Activated CD4-positive, alpha-beta T cell treated with anti-CD3 and anti-CD28 coated beads, Interleukin-2, amount 10 ng/mL, durations not matched to agents 7 days and 5 days (primary cell): ENCODE measurements at places on chromosomes 2 and 18. TPM values are rescaled to one million over a fixed set of nuclear protein-coding genes. Genes with fewer than 3 reads are reported as not detected.

GRCh38 chr2:240998706-240998994 is 232 bp downstream of the SNED1 start:
- no peak overlapping the region for H3K4me3 ChIP-seq
- H3K4me1 ChIP-seq = peaks cover 3% of the 10 kb centered on the region
- H3K27me3 ChIP-seq = peaks cover 20% of the 10 kb centered on the region
- H3K36me3 ChIP-seq = no peaks in the 10 kb centered on the region
- H3K27ac ChIP-seq = no peak overlapping the region

DNA sequence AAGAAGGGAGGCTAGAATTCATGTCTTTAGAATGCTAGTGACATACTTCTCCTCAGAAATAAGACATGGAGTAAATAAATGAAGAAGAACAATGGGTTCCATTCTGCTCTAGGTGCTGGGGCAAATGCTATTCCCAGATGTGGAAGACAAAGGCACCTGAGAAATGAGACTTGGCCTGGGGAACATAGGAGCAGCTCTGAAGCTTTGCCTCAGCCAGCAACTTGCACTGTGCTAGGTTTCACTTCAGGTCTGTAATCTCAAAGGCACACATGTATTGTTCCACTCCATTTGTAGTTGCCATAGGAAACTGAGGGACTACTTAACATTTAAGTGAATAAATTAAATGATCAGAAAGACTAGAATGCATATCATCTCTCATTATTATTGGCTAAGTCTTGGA is 538.9 kb upstream of the REG3G start:
- no peak overlapping the region for H3K27ac ChIP-seq
- H3K36me3 ChIP-seq = no peaks in the 10 kb centered on the region
- H3K27me3 ChIP-seq = no peaks in the 10 kb centered on the region
- DNase-seq = no peak
- no peaks in the 10 kb centered on the region for H3K4me1 ChIP-seq

- no peaks in the 10 kb centered on the region for H3K36me3 ChIP-seq
- no peak for DNase-seq
- peaks cover 2% of the 10 kb centered on the region for H3K4me1 ChIP-seq
- H3K4me3 ChIP-seq = no peak overlapping the region
- no peak overlapping the region for H3K27ac ChIP-seq
- peaks cover 22% of the 10 kb centered on the region for H3K27me3 ChIP-seq
Measured at GRCh38 chr2:69164061-69164778, 151.2 kb downstream of the ANTXR1 start.

GRCh38 chr2:124283096-124283495 is 258.0 kb downstream of the CNTNAP5 start:
- DNase-seq = no peak
- no peaks in the 10 kb centered on the region for H3K27me3 ChIP-seq
- no peak overlapping the region for H3K4me3 ChIP-seq
- no peaks in the 10 kb centered on the region for H3K4me1 ChIP-seq
- no peak overlapping the region for H3K27ac ChIP-seq

- no peaks in the 10 kb centered on the region for H3K4me1 ChIP-seq
- DNase-seq = no peak
- H3K4me3 ChIP-seq = no peak overlapping the region
Measured at GRCh38 chr2:211453311-211453887, 897.0 kb downstream of the CPS1 start.

- no peaks in the 10 kb centered on the region for H3K4me1 ChIP-seq
- no peak overlapping the region for H3K27ac ChIP-seq
- no peak for DNase-seq
- no peak overlapping the region for H3K4me3 ChIP-seq
Measured at GRCh38 chr18:78758496-78758895, 221.1 kb upstream of the SALL3 start.

DNA sequence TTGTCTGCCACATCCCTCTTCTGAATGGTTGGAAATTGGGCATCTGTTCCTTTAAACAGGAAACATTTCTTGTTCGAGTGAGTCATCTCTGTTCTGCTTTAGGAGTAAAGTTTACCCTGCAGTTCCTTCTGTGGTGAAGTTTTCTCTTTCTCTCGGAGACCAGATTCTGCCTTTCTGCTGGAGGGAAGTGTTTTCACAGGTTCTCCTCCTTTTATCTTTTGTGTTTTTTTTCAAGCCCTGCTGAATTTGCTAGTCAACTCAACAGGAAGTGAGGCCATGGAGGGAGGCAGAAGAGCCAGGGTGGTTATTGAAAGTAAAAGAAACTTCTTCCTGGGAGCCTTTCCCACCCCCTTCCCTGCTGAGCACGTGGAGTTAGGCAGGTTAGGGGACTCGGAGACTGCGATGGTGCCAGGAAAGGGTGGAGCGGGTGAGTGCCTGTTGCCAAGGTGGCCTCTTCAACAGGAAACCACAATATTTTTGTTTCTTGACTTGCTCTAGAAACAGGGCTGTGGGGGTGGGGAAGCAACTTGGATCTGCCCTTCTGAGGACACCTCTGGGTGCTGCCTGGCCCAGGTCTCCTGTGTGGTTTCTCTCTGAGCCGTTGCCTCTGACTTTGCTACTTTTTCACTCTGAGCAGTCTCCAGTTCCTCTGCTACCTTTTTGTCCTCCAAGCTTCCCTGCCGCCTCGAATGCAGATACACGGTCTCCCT is 2.2 kb upstream of the CASP8 start:
- peak overlapping the region; percentile 80 for H3K4me3 ChIP-seq
- H3K4me1 ChIP-seq = peaks cover 69% of the 10 kb centered on the region
- H3K27me3 ChIP-seq = no peaks in the 10 kb centered on the region
- peaks cover 39% of the 10 kb centered on the region for H3K36me3 ChIP-seq

DNA sequence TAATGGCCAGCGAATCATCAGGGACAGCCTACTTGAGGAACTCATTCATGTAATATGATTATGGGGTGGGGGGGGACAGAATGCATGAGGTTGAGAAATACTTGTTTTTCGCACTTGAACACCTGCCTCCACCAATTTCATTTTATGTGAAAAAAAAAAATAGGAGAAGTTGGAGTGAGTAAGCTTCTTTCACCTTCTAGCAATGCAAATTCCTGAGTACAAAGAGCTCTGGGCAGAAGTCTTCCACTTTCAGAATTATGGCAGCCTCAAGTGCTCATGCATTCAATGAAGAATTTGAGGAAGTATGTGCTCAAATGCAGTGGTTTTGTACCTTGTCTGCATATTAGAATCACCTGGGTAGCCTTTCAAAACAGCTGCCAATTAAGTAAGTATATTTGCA is 40.1 kb upstream of the GPD2 start:
- H3K4me1 ChIP-seq = peaks cover 30% of the 10 kb centered on the region
- no peak for DNase-seq
- H3K27ac ChIP-seq = no peak overlapping the region
- H3K36me3 ChIP-seq = peaks cover 2% of the 10 kb centered on the region
- peaks cover 5% of the 10 kb centered on the region for H3K27me3 ChIP-seq

GRCh38 chr2:27071277-27071989 is at the start of gene OST4:
Gene OST4 (minus strand): TSS chr2:27071654.
- peaks cover 31% of the 10 kb centered on the region for H3K36me3 ChIP-seq
- peak within 1 kb of the TSS; percentile 97 for H3K4me3 ChIP-seq
- H3K4me1 ChIP-seq = peaks cover 62% of the 10 kb centered on the region

- H3K4me1 ChIP-seq = no peaks in the 10 kb centered on the region
- H3K27me3 ChIP-seq = no peaks in the 10 kb centered on the region
- H3K4me3 ChIP-seq = no peak overlapping the region
- no peak overlapping the region for H3K27ac ChIP-seq
- no peak for DNase-seq
Measured at GRCh38 chr2:118388771-118389170, 300.5 kb downstream of the INSIG2 start.

GRCh38 chr18:10226971-10227370 is 227.5 kb upstream of the APCDD1 start:
- no peaks in the 10 kb centered on the region for H3K36me3 ChIP-seq
- H3K4me3 ChIP-seq = no peak overlapping the region
- no peaks in the 10 kb centered on the region for H3K4me1 ChIP-seq
- no peak for DNase-seq

DNA sequence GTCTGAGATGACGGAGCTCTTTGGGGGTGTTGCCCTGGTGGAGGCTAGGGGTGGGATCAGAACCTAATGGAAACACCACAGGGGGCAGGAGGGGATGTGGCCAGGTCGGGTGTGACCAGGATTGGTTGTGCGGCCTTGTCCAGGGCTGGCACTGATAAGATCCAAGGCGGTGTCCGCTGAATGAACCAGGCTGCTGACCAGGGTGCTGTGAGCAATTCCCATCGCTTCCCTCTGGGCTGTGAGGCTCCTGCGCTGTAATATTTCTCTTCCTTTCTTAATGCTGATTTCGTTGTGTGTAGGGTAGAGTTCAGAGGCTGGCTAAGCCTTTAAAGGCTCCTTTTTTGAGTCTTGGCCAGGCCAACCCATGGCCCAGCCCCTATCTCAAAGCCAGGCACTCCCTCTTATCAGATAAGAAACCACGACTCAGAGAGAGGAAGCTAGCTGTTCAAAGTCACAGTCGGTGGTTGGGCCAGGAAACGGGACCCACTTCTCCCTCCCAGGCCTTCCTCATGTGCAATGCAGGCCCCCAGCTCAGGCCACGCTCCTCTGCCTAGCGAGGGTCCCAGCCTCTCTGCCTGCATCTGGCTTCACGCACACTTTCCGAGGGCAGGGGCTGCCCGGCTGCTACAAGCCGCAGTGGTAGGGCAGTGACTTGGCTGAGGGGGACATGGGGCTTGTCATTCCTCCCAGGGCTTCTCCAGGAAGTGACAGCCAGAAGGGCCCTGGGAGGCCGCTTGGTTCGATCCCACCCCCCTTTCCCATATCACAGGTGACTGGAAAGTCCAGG is 26.0 kb upstream of the FOSL2 start:
- H3K27me3 ChIP-seq = peaks cover 3% of the 10 kb centered on the region
- H3K4me1 ChIP-seq = peaks cover 62% of the 10 kb centered on the region
- DNase-seq = peak; percentile 82
- no peaks in the 10 kb centered on the region for H3K36me3 ChIP-seq
- H3K27ac ChIP-seq = peak overlapping the region; percentile 84
- H3K4me3 ChIP-seq = peak overlapping the region; percentile 48

GRCh38 chr2:12709207-12709522 is 7.6 kb upstream of the TRIB2 start:
- H3K27me3 ChIP-seq = no peaks in the 10 kb centered on the region
- H3K4me3 ChIP-seq = no peak overlapping the region
- peak overlapping the region; percentile 89 for H3K27ac ChIP-seq

DNA sequence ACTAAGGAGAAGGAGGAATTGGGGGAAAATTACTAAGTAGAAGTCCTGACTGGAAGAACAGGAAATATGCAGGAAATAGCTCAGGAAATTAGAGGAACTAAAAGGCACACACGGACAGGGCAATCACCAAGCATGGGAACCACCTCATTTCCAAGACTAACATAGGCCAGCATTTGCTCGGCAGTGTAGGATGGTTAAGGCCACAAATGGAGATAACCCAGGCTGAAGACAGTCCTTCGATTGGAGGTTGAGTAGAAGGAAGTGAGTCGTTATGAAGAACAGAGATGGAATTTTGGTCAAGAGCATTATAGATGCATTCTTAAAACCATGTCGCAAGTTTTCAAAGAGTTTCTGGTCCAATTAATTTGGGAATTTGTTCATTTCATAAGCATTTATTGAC is 401.4 kb downstream of the ALK start:
- H3K36me3 ChIP-seq = no peaks in the 10 kb centered on the region
- no peak overlapping the region for H3K4me3 ChIP-seq
- H3K27me3 ChIP-seq = no peaks in the 10 kb centered on the region
- H3K4me1 ChIP-seq = no peaks in the 10 kb centered on the region

DNA sequence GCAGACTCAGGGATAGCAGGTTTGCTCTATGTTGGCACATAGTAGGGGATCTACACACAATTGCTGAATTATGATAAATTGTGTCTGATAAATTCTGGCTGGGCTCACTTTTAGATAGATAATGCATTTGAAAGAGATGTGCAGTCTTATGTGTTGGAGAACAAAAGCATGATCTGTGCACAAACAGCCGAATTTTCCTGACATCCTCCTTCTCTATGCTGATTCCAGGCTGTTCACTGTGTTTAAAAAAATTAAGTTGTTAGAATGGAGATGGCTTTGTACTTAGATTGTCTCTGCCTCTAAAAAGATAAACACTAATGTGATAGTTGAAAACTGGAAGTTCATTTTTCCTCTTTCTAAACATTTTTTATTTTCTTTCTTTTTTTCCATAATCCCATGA is 2.1 kb downstream of the CERS6 start:
- no peaks in the 10 kb centered on the region for H3K27me3 ChIP-seq
- H3K4me3 ChIP-seq = no peak overlapping the region
- H3K27ac ChIP-seq = no peak overlapping the region
- peaks cover 8% of the 10 kb centered on the region for H3K36me3 ChIP-seq
- H3K4me1 ChIP-seq = peaks cover 39% of the 10 kb centered on the region
- DNase-seq = no peak

DNA sequence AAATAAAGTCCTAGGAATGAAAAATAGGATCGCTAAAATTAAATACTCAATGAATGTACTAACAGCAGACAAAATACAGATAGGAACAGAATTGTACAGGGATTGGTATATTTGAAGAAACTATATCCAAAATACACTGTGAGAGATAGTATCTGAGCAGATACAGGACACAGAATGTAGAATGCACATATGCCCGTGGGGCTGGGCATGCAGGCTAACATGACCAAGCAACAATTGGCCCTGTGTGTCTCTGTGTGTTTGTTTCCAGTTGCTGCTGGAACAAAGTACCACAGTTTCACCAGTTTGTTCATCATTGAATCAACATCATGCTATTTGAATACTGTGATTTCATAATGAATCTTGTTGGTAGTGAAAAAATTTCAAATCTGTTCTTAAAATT is 127.6 kb downstream of the PMAIP1 start:
- H3K27ac ChIP-seq = no peak overlapping the region
- DNase-seq = no peak
- no peak overlapping the region for H3K4me3 ChIP-seq
- peaks cover 2% of the 10 kb centered on the region for H3K27me3 ChIP-seq

GRCh38 chr2:227450926-227451654 is 20.9 kb upstream of the AGFG1 start:
- H3K4me1 ChIP-seq = no peaks in the 10 kb centered on the region
- H3K27ac ChIP-seq = no peak overlapping the region
- H3K4me3 ChIP-seq = no peak overlapping the region
- DNase-seq = no peak
- no peaks in the 10 kb centered on the region for H3K27me3 ChIP-seq

- no peaks in the 10 kb centered on the region for H3K36me3 ChIP-seq
- DNase-seq = peak; percentile 10
- peaks cover 8% of the 10 kb centered on the region for H3K27me3 ChIP-seq
- peak overlapping the region; percentile 86 for H3K27ac ChIP-seq
- H3K4me1 ChIP-seq = peaks cover 17% of the 10 kb centered on the region
Measured at GRCh38 chr2:46230115-46230571, 67.1 kb upstream of the EPAS1 start.

ACYP2 gene
- total RNA-seq = 12.9 TPM

C1D gene
- total RNA-seq = 14.7 TPM

SLC4A3 gene
- total RNA-seq = not detected

SLC30A3 gene
- total RNA-seq = 0.23 TPM

CD28 gene
- 151 TPM for total RNA-seq

TCF4 gene
- total RNA-seq = 2.4 TPM

IMPACT gene
- total RNA-seq = 9.3 TPM

NRP2 gene
- 8.1 TPM for total RNA-seq
